ENCODE measurements at places on chromosomes 1 and 21.

GRCh38 chr1:1061682-1062345 lies 12.3 kb downstream of the RNF223 start:
- no peak for DNase-seq

DNA sequence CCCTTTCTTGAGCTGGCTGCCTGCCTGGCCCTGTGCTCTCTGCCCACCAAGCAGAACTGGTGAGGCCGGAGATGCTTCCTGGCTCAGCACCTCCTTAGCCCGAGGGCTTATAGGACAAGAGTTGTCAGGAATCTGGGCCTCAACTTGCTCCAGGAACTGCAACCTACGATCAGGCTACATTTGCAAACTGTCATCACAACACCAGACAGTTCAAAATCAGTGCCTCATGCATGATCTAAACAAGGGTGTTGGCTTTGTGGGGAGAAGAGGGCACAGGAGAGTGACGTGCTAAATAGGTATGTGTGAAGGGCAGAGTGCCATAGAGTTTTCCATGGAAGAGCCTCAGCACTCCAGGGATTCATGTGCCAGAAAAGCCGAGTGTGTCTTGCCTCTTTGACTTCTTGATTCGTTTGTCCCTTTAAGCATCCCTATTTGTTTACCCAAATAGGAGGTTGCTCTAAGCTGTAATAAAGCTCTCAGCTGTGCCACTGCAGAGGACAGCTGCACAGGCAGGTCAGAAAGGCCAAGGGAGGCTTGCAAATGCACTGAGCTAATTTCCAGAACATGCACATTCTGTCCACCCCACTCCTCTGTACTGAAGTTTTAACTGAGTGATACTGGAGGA lies 30.2 kb upstream of the NEK2 start:
- no peak for DNase-seq

- DNase-seq = no peak
Measured at GRCh38 chr1:222124602-222125001, 382.7 kb upstream of the DUSP10 start.

GRCh38 chr1:224781800-224782199 lies 147.7 kb upstream of the DNAH14 start:
- DNase-seq = no peak

DNA sequence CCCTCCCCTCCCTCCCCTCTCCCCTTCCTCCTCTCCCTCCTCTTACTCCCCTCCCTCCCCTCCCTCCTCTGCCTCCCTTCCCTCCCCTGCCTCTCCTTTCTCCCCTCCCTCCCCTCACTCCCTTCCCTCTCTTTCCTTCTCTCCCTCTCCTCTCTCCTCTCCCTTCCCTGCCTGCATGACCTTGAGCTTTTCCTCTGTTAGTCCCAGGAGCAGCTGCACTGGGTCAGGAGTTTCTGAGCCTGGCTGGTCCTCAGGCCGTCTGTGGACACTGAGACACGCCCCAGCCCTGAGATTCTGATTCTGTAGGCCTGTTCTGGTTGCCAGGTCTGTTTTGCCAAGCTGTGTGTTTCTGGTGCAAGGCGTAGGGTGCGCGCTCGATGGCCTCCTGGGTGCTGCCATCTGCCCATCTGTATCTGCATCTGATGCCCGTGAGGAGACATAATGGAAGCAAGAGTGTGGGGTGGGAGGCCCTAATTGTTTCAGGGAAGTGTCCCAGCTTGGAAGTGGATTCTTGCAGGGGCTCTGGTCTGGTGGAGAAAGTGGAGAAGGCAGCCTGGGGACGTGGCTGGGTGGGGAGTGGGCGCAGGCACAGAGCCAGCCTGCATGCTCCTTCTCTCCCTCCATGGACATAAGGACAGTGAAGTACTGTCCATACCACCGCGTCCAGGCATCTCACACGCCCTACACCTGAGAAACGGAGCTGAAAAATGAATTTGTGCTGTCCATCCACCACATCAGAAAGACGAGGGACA lies 97.2 kb downstream of the WDR4 start:
- DNase-seq = no peak

DNA sequence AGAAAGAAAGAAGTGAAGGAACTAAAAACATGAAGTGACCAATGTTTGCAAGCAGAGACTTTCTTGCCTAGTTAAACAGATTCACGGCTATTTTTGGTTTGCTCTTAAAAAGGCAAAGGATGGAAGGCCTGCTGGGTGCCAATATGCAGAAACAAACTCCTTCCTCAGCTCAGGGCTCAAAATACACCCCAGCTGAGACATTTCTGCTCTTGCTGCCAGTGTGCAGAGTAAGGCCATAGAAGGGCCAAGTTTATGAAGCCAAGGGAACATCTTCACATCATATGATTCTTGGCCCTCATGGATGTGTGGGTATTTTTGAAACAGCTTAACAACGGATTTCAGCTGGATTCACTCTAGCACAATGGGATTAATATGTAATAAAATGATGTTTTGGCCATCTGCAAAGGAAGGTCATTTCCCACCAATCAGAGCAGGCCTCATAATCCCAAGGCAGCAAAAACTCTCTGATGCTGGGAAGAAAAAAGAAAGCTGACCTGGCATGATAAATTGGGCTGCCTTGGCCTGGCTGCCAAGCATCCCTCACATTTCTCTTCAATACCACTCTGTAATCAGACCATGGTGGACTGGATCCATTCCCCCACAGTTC lies 70.7 kb downstream of the CAPZB start:
- no peak for DNase-seq

DNA sequence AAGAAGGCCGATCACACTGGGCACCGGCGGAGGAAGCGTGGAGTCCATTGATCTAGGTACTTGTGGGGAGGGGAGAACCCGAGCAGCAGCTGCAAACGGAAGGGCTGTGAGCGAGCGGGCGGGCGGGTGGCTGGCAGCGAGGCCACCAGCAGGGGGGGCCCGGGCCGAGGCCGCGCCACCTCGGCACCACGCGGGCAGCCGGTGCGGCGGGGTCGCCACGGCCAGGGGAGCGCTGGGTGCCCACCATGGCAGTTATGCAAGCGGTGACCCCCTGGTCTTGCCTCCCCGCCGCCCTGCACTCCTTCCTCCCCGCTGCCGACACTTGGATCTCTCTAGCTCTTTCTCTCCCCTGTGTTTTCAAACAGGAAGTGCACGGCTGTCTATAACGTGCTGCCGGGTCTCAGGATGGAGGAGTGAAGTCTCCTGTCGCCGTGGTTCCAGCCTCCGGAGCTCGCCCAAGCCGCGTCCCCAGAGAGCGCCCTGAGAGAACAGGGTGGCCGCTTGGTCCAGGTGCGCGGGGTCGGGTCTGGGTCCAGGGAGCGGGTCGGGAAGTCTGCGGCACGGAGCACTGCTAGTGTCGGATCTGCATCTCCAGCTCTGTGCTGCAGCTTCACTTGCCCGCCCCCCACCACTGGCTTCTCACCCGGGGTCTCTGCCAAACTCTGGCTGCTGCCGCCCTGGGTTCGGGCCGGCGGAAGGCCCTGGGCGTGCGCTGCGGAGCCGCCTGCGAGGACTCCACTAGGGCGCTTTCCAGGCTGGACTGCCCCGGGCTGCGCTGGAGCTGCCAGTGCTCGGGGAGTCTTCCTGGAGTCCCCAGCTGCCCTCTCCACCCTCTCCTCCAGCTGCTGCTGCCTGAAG lies 22.7 kb downstream of the LRRC8D start:
- peak; percentile 74 for DNase-seq

GRCh38 chr1:235147269-235147668 lies 13.8 kb downstream of the RBM34 start:
- DNase-seq = no peak

DNA sequence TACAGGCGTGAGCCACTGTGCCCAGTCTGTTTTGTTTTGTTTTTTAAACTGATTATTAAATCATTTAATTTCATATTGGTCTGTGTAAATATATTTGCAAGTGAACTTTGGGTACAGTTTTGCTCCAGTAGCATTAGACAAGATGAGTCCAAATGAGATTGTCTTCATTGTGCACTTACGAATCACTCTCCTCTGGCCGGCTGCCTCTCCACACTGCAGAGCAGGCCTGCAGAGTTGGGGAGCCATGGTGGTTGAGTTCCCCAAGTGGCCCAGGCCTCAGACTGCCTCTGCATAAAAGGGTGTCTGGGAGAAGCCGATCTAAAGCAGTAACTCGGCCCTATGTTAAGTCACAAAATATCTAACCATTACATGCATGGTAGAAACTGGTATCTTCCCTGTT lies 74.8 kb downstream of the ATP5PO start:
- DNase-seq = no peak

- no peak for DNase-seq
Measured at GRCh38 chr21:36798491-36798890, 99.6 kb downstream of the SIM2 start.

GRCh38 chr1:10459184-10459583 lies 9.4 kb downstream of the CORT start:
- DNase-seq = no peak

- DNase-seq = no peak
Measured at GRCh38 chr1:219973213-219973612, 44.9 kb upstream of the SLC30A10 start.

DNA sequence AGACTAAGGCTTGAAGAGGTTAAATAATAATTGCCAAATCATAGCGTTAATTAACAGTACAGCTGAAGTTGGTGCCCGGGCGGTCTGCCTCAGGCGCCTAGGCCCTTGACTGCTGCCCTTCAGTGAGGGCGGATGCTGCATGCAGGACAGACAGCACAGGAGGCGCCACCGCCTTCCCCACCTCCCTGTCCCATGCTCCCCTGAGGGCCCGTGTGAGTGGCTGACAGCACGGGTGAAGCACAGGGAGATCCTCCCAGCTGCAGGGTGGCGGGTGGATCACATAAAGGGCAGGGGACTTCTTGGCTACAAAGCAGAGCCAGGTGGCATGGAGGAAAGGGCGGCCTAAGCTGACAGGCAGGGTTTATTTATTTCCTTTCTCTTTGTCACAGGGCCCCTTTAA lies 49.1 kb downstream of the DDX20 start:
- DNase-seq = no peak

DNA sequence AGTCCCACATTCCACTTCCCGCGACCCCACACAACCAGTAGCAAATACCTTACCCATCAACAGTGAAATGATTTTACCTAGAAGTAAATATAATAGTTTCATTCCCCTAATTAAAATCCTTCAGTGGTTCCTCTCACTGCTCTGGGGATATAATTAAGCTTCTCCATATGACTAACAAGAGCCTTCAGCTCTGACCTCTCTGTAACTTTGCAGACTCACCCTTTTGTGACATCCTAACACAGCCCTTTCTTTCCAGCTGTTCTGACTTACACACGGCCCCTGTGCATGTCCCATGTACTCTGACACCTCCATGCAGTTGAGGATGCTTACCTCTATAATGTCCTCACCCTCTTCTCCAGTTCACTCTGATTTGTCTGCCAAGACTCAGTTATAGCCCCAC lies 137.3 kb upstream of the SPAG17 start:
- no peak for DNase-seq

- DNase-seq = no peak
Measured at GRCh38 chr21:29238053-29238966, 60.4 kb upstream of the BACH1 start.

DNA sequence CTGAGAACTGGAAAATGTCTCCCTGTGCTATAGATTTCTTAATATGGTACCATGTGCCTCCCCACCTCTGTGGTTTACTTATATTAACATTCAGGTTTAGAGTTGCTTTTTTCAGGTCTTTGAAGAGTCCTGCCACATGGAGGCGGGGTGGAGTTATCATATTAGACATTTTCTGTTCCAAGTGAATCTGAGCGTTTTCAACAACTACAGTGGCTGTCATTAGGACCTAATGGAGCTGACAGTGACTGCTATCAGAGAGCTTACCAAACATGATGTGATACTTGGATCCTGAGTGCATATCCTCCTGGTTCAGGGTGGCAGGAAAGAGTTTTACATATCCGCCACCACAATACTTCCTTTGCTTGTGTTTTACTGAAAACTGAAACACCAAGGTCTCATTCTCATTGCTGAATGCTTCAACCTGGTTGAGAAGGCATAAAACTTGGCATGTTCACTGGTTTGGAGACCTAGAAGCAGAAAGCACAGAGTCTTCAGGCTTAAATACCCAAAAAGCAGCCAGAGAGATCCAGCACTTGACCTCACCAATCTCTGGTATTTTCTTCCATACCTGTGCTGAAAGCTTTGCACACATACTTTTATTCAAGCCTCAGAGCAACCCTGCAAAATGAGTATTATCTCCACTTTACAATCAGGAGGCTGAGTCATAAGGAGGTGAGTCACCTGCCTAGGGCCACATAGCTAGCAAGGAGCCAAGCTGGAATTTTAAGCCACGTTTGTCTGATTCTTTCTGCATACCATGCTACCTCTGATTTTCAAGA lies 47.4 kb upstream of the OSBPL9 start:
- DNase-seq = peak; percentile 73

GRCh38 chr1:239446611-239447010 lies 60.2 kb downstream of the CHRM3 start:
- no peak for DNase-seq

DNA sequence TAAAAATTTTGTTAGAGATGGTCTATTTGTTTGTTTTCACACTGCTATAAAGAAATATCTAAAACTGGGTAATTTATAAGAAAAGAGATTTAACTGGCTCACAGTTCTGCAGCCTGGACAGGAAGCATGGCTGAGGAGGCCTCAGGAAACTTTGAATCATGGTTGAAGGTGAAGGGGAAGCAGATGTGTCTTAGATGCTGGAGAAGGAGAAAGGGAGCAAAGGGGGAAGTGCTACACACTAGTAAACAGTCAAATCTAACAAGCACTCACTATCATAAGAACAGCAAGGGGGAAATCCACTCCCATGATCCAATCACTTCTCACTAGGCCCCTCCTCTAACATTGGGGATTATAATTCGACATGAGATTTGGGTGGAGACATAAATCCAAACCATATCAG lies 76.8 kb upstream of the COL24A1 start:
- peak; percentile 64 for DNase-seq

DNA sequence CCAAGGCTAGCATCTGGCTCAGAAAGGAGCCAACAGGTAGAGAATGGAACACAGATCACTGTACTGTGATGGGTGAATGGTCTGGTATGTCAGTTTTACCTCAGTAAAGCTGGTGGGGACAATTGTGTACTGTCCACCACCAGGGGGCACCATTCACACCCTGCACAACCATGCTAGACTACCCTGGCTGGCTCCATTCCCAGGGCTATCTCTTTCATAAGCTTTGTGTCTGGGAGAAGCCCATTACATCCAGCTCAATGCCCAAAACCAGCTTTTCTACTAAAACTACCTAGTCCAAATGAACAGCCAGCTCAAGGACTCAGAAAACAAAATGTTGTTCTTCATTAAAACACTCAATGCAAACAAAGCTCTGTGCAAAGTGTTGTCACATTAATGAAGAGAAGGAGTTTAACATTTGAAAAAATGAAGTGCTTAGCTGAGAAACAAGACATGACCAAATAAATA lies 62.0 kb upstream of the RASAL2 start:
- peak; percentile 52 for DNase-seq

- no peak for DNase-seq
Measured at GRCh38 chr1:23013657-23014056, 2.0 kb downstream of the TEX46 start.

DNA sequence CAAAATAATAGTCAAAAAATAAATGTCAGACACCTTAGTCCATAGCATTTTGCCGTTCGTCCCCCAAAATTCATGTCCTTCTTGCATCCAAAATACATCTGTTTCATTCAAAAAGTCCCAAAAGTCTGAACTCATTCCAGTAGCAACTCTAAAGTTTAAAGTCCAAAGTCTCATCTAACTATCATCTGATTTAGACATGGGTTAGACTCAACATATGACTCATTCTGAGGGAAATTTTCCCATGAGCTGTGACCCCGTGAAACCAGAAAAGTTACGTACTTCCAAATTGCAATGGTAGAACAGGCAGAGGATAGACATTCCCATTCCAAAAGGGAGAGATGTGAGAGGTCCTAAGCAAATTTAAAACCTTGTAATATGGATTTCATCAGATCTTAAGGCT lies 48.6 kb upstream of the CACHD1 start:
- DNase-seq = no peak

GRCh38 chr1:233375653-233376052 lies 48.1 kb downstream of the MAP3K21 start:
- DNase-seq = no peak
